Naive thymus-derived CD4-positive, alpha-beta T cell (primary cell): ENCODE measurements at places on chromosomes 2 and 18. TPM values are rescaled to one million over a fixed set of nuclear protein-coding genes. Genes with fewer than 3 reads are reported as not detected.

EHD3 gene
- 3.9 TPM for total RNA-seq

KYNU gene
- 0.94 TPM for total RNA-seq

EFR3B gene
- 0.05 TPM for total RNA-seq

CHRNG gene
- total RNA-seq: not detected

ZBTB7C gene
- not detected for total RNA-seq
